ENCODE measurements at places on chromosomes 5 and 9.

DNA sequence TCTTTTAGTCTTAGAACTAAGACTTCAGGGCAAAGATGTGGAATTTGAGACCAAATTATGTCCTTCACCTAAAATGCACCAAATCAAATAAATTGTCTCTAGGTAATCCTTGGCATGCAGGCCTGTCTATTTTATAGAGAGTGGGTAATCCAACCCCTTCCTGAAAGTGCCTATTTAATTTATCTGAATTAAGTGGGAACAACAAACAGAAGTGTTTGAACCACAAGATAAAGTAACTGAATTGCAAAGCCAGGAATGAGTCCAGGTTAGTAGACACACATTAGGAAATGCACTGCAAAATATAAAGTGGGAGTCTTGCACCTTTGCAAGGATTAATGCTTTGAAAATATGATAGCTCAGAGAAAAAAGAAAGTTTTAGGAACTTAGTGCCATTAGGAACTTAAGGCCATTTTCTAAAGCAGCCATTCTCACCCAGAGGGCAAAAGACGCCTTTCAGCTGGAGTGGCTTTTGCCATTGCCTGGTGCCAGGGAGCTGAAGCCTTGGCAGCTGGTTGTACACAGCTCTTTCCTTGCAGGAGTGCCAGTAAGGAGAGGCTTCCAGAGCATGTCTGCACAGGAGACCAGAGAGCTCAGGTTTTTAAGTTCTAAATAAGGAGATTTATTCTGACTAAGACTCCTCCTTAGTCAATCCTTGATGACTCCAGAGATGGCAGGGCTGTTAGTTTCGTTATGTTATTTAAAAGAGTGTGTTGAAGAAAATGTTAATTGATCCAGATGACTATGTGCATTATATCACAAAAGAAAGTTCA, 151.7 kb upstream of the ELL2 start:
- no peak for DNase-seq

DNA sequence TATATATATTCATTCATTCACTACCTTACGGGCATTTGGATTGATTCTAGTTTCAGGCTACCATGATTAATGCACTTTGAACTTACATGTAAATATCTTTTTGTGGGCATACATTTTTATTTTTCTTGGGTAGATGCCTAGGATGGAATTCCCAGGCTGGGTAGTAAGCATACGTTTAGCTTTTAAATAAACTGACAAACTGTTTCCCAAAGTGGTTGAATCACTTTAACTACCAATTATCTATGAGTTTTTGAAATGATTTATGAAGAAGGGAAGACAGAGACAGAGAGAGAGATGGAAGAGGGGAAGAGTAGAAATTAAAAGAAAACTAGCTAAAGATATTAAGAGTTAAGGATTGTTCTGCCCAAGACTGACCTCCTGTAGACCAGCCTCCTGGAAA, 612.6 kb downstream of the PSAT1 start:
- no peak for DNase-seq

DNA sequence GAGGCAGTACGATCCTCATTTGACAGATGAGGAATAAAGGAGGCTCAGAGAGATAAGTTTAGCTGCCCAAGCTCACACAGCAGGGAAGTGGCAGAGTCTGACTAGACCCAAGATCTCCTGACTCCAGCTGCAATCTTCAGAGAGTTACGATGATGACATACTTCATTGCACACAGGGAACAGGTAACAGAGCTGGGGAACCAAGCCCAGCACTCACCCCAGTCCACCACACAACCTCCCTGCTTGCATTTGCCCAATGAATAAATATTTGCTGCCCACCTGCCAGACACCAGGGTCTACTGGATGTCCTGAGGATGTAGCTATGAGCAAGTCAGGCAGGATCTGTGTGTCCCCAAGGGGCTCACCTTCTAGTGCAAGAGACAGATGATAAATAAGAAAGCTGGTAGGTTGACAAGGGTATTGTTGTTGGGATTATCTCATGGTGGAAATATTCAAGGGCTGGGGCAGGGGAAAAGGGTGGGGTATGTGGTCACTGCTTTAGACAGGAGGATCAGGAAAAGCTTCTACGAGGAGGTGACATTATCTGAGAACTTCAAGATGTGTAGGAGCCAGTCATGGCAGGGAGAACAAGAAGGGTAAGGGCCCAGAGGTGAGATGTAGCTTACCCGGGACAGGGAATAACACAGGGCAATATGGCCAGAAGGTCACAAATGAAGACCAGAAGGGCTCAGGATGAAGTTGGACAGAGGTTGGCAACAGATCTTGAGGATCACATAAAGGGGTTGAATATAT, 28.6 kb upstream of the CPEB4 start:
- DNase-seq: no peak

- DNase-seq: no peak
Observed at GRCh38 chr5:151153766-151154272, 3.8 kb downstream of the ANXA6 start.

- DNase-seq: no peak
Observed at GRCh38 chr9:68685770-68686169, 19.3 kb upstream of the PIP5K1B start.

Measured in umbilical cord (tissue), 2 donors.